ENCODE measurements at places on chromosomes 2 and 18. TPM values are rescaled to one million over a fixed set of nuclear protein-coding genes. Genes with fewer than 3 reads are reported as not detected.
A peak's percentile ranks its signal among the peaks of the same experiment; 100 is the strongest.

DNA sequence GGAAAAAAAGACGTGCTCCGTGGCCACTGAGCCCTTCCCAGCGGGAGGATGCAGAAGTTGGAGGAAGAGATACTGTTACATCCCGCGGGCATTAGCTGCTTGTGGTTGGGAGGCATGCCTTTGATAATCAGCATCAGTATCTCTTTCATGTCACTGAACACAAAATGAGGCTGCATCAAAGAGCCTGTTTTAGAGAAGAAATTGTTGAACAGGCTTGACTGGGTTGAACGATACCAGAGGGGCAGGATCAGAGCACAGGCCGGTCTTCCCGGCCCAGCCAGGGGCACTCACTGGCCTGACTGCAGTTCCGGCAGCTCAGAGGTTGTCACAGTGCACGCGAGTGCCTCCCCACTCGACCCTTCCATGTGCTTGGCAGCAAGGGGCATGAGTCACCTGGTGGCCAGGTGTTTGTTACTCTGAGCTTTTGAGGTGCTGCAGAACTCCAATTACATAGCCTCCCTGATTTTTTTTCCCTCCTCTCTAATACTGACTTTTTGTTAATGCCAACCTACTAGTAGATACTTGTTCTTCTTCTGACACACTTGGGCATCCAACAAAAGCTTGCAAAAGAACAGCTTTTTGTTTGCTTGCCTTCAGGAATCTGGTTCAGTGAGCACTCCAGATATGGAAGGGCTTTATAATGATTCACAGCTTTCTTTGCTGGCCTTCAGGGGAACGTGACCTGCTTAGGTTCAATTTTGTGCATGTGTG lies 121.6 kb downstream of the VAPA start:
- H3K27ac ChIP-seq, result no peak overlapping the region
- no peaks in the 10 kb centered on the region for H3K36me3 ChIP-seq
- H3K27me3 ChIP-seq, result no peaks in the 10 kb centered on the region

DNA sequence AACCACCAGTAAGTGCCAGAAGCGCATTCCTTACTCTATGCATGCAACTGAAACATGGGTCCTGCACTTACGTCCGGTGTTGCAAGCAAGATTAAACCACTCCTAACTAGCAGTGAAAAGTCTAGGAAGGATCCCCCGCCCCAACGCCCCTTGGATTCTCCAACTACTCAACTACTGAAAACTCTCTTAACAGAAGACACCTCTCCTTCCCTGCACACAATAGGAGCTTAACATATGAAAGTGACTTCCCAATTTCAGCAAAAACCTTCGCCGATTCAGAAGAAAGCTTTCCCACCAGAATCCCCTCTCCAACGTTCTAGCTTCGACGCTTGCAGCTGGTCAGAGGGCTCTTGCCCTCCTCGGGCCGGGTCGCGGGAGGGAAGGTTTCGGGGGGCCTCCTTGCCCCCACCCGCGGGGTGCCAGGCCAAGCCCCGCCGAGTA lies 578 bp downstream of the IWS1 start:
- peak overlapping the region; percentile 88 for H3K4me3 ChIP-seq
- H3K27ac ChIP-seq, result peak overlapping the region; percentile 97
- peaks cover 10% of the 10 kb centered on the region for H3K36me3 ChIP-seq
- no peaks in the 10 kb centered on the region for H3K27me3 ChIP-seq

- no peaks in the 10 kb centered on the region for H3K36me3 ChIP-seq
- no peaks in the 10 kb centered on the region for H3K27me3 ChIP-seq
- H3K4me1 ChIP-seq, result no peaks in the 10 kb centered on the region
- no peak overlapping the region for H3K4me3 ChIP-seq
- no peak for DNase-seq
These were observed 23.0 kb downstream of the CYTIP start for GRCh38 chr2:157420771-157421323.

GRCh38 chr2:197613509-197613987 lies 61.8 kb downstream of the RFTN2 start:
- H3K4me3 ChIP-seq, result no peak overlapping the region
- no peak for DNase-seq
- no peaks in the 10 kb centered on the region for H3K36me3 ChIP-seq
- H3K27ac ChIP-seq, result no peak overlapping the region
- no peaks in the 10 kb centered on the region for H3K4me1 ChIP-seq
- H3K27me3 ChIP-seq, result no peaks in the 10 kb centered on the region

DNA sequence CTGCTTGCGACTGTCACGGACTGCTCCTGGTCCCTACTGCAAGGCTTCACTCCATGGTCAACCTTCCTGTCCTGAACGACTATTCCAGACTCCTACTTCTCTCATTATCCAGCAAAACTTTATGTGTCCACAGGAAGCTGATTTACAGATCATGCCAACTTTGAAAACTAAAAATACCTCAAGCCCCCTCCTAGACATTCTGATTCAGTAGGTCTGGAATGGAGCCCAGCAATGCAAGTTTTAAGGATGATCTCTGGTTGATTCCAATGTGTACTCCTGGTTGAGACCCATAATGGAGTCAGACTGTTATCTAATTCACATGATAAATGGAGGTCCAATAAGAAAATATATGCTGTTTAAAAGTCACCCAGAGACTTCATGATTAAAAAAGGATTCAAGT lies 13.1 kb upstream of the LRATD1 start:
- no peaks in the 10 kb centered on the region for H3K27me3 ChIP-seq
- DNase-seq, result peak; percentile 44

DNA sequence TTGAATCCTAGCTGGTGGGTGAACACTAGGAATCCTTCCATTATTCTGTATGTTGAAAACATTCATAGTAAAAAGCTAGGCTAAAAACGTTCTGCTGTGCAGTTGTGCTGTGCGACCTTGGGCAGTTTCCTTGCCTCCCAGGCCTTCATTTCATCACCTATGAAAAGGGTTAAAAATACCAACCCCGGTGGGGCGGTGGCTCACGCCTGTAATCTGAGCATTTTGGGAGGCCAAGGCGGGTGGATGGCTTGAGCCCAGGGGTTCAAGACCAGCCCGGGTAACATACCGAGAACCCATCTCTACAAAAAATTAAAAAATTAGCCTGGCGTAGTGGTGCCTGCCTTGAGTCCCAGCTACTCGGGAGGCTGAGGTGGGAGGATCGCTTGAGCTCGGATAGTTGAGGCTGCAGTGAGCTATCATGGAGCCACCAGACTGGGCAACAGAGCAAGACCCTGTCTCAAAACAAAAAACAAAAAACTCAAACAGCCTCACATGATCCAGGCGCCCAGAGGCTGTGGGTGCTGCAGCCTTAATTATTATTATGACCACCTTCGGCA lies 2.9 kb upstream of the RRM2 start:
- no peaks in the 10 kb centered on the region for H3K27me3 ChIP-seq
- peak overlapping the region; percentile 87 for H3K27ac ChIP-seq

The GREB1 gene
- 14.5 TPM for total RNA-seq

The GALR1 gene
- total RNA-seq, result not detected

DNA sequence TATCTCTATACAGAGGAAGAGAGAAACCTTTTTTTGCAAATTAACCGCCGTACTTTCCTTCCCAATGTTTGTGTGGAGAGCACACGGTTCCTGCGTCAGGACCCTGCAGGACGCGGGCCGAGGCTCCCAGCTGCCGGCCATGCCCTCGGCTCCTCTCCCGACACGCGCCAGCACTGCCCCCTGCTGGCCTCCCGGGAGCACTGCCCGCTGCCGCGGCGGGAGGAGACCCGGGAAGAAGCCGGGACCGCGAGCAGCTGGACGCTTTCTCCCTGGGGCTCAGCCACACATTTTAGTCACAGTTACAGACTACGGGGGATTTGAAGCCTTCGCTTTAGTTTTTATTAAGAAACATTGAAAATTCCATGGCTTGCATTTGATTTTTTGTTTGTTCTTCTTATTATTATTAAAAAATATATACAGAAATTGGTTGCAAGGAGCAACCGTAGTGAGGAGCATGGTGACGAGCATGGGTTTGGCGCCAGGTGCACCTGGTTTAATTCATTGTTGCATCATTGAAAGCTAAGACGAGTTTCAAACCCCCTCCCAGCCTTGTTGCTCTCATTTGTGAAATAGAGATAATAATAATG lies 401.2 kb downstream of the GALR1 start:
- H3K27ac ChIP-seq, result no peak overlapping the region
- no peak overlapping the region for H3K4me3 ChIP-seq
- no peaks in the 10 kb centered on the region for H3K36me3 ChIP-seq
- no peak for DNase-seq
- H3K27me3 ChIP-seq, result no peaks in the 10 kb centered on the region
- H3K4me1 ChIP-seq, result no peaks in the 10 kb centered on the region

- no peaks in the 10 kb centered on the region for H3K27me3 ChIP-seq
- no peak overlapping the region for H3K27ac ChIP-seq
- no peak overlapping the region for H3K4me3 ChIP-seq
- DNase-seq, result no peak
- H3K4me1 ChIP-seq, result no peaks in the 10 kb centered on the region
These were observed 69.1 kb downstream of the SRBD1 start for GRCh38 chr2:45542013-45542412.

GRCh38 chr2:7683196-7683595 lies 766.0 kb downstream of the RNF144A start:
- DNase-seq, result no peak
- no peaks in the 10 kb centered on the region for H3K36me3 ChIP-seq
- no peak overlapping the region for H3K4me3 ChIP-seq
- no peak overlapping the region for H3K27ac ChIP-seq

- no peak overlapping the region for H3K27ac ChIP-seq
- H3K27me3 ChIP-seq, result no peaks in the 10 kb centered on the region
- DNase-seq, result peak; percentile 11
- no peaks in the 10 kb centered on the region for H3K36me3 ChIP-seq
These were observed 479.3 kb downstream of the CPS1 start for GRCh38 chr2:211035548-211036185.

DNA sequence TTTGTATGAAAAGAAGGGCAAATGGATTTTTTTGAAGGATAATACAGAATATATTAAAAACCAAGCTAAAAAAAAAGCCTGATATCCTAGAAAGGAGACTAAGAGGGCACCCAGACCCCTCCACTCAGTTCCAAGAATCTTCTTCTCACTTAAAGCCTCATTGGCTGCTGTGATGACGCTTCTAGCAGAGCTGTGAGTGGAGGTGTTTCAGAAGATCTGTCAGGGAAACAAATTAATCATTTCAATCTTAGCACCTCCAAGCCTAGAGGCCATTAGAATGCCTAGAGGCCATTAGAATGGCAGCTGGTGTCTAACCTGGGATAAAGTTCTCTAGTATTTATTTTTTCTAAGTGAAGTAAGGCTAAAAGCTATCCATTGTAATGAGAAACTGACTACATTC lies 164.2 kb upstream of the TMEM200C start:
- no peaks in the 10 kb centered on the region for H3K36me3 ChIP-seq
- peaks cover 45% of the 10 kb centered on the region for H3K4me1 ChIP-seq
- no peaks in the 10 kb centered on the region for H3K27me3 ChIP-seq
- DNase-seq, result no peak
- peak overlapping the region; percentile 1 for H3K27ac ChIP-seq

The CDKL4 gene
- total RNA-seq, result 0.34 TPM

DNA sequence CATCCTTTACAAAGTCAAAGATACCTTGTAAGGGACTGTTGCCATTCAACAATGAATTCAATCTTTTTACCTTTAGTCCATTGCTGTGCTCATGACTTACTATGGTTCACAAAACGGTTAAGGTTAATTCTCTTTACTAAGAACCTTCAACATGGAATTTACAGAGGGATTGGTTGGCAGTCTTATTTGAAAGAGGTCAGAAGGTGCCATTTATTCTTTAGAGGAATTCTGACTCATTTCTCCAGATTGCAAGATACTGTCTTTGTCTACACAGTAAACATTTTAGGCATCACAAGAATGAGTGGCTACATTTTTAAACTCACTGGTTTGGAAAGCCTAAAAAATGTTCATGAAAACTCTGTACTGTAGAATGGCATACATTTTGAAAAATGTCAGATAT lies 17.4 kb downstream of the KCNH7 start:
- H3K36me3 ChIP-seq, result no peaks in the 10 kb centered on the region
- H3K4me3 ChIP-seq, result no peak overlapping the region
- H3K27me3 ChIP-seq, result no peaks in the 10 kb centered on the region
- DNase-seq, result peak; percentile 86
- H3K4me1 ChIP-seq, result peaks cover 4% of the 10 kb centered on the region

The TGFA gene
- 0.55 TPM for total RNA-seq

The LBX2 gene
- total RNA-seq, result 0.89 TPM

The POTEF gene
- total RNA-seq, result 2.3 TPM

- no peaks in the 10 kb centered on the region for H3K4me1 ChIP-seq
- no peak overlapping the region for H3K27ac ChIP-seq
- peaks cover 16% of the 10 kb centered on the region for H3K27me3 ChIP-seq
- H3K4me3 ChIP-seq, result no peak overlapping the region
These were observed 93.5 kb downstream of the VWA3B start for GRCh38 chr2:98180456-98180855.

DNA sequence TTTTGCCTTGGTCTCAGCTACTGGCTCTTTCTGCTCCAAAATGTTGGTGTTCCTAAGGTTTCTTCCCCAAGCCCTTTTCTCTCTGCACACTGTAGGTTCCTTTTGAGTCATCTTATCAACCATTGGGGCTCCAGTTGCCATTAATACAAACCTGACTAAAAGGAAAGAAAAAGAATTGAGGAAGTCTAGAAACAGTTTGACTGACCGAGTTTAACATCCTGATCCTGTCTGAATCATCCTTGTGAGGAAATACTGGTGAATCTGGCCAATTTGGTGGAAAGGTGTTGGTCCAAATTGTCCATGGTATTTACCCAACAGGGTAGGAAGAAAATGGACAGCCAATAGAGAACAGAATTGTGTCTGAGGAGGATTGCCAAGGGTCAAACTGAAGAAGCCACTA lies 38.3 kb downstream of the CRYGD start:
- no peak overlapping the region for H3K4me3 ChIP-seq
- no peak overlapping the region for H3K27ac ChIP-seq
- no peaks in the 10 kb centered on the region for H3K27me3 ChIP-seq
- DNase-seq, result no peak
- H3K36me3 ChIP-seq, result no peaks in the 10 kb centered on the region
- H3K4me1 ChIP-seq, result no peaks in the 10 kb centered on the region

- H3K4me3 ChIP-seq, result no peak overlapping the region
- H3K36me3 ChIP-seq, result no peaks in the 10 kb centered on the region
- no peaks in the 10 kb centered on the region for H3K27me3 ChIP-seq
- DNase-seq, result no peak
- no peak overlapping the region for H3K27ac ChIP-seq
These were observed 98.5 kb upstream of the RAB6C start for GRCh38 chr2:129880971-129881370.

All from astrocyte (in vitro differentiated cells and primary cell).